NCI-H2081 treated with DMSO at 0.1 percent for 48 hours (cell line): ENCODE measurements at places on chromosomes 1 and 21.

GRCh38 chr1:193537266-193538002, 351.0 kb upstream of the B3GALT2 start:
- no peak for DNase-seq

DNA sequence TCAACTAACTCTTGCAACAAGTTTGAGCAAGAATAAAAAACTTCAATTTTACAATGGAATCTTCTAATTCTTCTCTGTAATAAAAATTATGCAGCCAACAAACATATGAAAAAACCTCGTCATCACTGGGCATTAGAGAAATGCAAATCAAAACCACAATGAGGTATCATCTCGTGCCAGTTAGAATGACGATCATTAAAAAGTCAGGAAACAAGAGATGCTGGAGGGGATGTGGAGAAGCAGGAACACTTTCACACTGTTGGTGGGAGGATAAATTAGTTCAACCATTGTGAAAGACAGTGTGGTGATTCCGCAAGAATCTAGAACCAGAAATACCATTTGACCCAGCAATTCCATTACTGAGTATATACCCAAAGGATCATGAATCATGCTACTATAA, 327.5 kb upstream of the LYPLAL1 start:
- no peak for DNase-seq

DNA sequence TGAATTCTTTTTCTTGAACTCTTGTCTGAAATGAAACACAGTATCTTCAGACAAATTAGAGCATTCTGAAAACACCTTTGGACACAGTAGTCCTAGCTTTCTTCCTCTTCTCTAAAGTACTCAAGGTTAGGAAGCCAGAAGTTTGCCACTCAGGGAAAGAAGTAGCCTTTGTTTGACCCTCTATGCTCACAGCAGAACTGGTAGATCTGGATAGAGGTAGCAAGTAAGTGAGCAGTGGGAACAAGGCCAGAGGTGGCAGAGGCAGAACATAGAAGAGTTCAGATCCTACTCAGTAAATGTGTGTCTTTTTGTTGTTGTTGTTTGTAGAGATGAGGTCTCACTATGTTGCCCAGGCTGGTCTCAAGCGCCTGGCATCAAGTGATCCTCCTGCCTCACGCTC, 7.4 kb upstream of the PIGR start:
- DNase-seq, result no peak

DNA sequence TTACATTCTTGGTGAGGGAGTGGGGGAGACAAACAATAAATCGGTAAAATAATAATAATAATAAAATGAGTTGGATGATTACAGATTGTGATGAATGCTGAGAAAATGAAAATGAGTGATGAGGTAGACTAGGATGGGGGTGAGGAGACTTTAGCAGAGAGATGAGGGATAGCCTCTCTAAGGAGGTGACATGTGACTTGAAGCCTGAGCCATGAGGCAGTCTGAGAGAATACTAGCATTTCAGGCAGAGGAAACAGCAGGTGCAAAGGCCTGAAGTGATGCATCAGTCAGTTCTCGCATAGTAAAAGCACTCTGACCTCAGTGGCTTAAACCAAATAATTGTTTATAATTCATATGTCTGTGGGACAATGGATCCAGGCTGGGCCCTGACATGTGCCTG, 181.2 kb downstream of the AGBL4 start:
- DNase-seq, result no peak

GRCh38 chr21:31308584-31308983, 35.5 kb downstream of the TIAM1 start:
- no peak for DNase-seq

DNA sequence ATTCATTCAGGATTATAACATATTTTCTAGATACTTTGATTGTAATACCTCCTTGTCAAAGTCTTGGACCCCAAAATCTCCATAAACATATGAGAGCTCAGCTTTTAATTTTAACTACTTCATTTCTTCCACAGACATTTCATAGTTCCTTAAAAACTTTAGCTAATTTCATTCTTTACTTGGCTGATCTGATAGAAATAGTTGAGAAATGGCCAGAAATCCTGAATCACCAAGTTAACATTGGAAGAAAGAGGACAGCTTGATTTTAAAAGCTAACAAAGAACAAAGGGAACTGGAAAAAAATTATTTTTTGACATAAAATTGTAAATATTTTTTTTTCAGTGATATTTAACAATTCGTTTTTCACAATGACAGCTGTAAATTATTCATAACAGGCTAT, 216.5 kb downstream of the NTNG1 start:
- no peak for DNase-seq

DNA sequence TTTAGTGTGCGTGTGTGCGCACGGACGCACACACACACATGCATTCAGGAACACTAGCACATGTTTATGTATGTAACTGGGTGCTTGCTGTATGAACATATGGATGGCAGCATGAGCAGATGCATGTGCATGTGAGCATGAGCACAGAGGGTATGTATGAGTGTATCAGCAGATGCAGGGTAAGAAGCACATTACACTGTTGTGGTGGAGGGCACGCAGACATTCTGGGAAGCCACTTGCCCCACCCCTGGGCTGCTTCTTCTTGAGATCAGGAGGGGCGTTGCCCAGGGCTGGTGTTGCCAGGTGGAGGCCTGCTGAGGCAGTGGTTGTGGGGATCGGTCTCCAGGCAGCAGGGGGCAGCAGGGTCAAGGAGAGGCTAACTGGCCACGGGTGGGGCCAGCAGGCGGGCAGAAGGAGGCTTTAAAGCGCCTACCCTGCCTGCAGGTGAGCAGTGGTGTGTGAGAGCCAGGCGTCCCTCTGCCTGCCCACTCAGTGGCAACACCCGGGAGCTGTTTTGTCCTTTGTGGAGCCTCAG, 3.9 kb upstream of the P3R3URF start:
- DNase-seq, result no peak
